ENCODE measurements at places on chromosomes 13 and 19. TPM values are rescaled to one million over a fixed set of nuclear protein-coding genes. Genes with fewer than 3 reads are reported as not detected.
A peak's percentile ranks its signal among the peaks of the same experiment; 100 is the strongest.

- no peak for DNase-seq
Observed at GRCh38 chr13:50359779-50360178, 344.5 kb downstream of the KCNRG start.

DNA sequence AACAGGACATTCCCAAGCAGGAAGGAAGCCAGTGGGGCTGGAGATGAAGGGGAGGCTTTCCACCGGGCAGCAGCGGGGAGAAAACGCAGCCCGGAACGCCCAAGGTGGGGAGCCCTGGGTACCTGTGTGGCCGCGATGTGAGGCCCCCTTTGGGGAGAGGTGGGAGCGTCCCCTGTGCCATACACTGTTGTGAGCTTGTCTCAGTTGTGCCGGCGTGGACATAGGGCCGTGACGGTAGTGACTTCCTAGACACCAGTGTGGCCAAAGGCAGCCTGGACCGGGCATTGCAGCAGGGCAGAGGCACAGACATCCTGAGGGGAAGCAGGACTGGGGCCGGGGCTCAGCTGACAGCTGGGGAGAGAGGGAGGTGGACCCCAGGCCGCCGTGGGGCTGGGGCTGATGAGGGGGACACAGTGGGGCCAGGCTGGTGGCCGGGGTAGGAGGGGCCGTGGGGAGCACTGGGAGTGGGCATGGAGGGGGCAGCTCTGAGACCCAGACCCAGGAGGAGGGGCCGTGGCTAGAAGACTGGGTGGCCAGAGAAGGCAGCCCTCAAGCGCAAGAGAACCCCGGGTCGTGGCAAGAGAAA, 38.5 kb upstream of the TFDP1 start:
- DNase-seq, result no peak

GRCh38 chr19:3479834-3480215, 500 bp downstream of the SMIM24 start:
- DNase-seq, result peak; percentile 78

DNA sequence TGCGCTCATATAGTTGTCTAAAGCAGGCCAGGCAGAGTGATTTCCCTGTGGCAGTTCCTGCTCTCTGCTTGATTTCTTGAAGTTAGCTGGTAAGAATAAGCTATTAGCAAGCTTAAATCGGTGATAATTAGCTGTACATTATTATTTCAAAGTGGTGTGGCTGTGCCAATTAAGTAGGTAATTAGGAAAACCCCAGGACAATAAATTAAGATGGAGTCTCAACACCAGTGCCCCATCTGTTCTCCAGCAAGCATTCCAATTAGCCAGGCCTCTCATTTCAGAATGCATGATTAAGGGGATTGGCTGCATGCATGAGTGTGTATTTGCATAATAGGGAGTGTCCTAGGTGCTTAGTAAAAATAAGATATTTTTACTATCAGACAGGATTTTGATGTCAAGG, 342.3 kb downstream of the GPC5 start:
- DNase-seq, result no peak

DNA sequence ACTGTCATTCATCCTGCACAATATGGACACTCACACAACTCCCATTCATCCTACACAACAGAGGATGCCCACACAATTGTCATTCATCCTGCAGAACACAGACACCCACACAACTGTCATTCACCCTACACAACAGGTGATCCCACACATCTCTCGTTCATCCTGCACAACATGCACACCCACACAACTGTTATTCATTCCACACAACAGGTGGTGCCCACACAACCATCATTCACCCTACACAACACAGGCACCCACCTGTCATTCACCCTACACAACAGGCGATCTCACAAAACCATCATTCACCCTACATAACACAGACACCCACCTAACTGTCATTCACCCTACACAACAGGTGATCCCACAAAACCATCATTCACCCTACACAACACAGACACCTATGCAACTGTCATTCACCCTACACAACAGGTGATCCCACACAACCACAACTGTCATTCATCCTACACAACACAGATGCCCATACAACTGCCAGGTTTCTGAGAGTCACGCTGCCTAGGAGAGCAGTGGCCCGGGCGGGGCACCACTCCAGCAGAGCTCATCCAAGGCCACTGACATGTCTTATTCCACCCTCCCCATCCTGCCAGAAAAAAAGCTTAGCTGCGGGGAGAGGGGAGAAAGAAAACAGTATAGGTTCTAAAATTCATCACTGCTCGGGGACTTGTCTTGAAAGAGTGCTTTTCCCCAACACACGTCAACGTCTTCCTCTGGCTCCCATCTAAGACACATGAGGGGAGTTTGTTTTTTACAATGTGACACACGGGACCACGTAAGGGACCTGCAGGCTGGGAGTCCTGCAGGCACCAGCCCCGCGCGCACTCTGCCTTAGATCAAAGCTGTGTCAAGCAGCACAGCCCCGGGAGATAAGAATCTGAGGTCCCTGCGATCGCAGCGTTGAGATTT, 44.0 kb downstream of the KLF2 start:
- DNase-seq, result no peak

MYO1F gene
- polyA plus RNA-seq, result 1.7 TPM
